Activated effector memory CD4-positive, alpha-beta T cell treated with anti-CD3 and anti-CD28 coated beads, Interleukin-2, amount 50 U/mL, for 16 hours (primary cell): ENCODE measurements at places on chromosomes 11 and 22.

DNA sequence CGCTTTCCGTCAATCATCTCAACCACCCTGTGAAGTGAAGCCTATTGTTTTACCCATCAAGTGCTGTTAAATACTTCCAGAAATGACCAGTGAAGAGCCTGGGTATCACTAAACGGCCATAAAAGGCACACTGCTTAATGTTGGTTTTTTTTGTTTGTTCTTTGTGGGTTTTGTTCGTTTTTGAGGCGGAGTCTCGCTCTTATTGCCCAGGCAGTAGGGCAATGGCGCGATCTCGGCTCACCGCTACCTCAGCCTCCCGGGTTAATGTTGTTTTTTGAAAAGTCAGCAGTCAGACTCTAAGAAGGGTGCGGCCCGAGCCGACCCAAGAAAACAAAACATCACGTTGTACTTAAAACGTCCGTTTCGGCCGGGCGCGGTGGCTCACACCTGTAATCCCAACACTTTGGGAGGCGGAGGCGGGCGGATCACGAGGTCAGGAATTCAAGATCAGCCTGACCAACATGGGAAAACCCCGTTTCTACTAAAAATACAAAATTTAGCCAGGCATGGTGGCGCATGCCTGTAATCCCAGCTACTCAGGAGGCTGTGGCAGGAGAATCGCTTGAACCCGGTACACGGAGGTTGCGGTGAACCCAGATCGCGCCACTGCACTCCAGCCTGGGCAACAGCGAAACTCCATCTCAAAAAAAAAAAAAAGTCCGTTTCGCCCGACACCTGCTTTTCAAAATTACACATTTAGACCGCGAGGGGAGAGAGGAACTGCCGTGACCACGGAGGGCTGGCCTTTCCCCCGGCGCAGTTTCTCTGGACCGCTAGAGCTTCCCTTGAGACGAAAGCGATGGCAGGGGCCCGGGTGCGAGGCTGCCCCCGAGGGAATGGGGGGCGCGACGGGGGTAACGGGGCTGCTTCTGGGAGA, 714 bp downstream of the CD59 start:
- peak; percentile 81 for DNase-seq

GRCh38 chr11:64275031-64275800, 9.2 kb downstream of the BAD start:
- DNase-seq, result no peak

- DNase-seq, result no peak
Measured at GRCh38 chr11:16280256-16280682, 76.1 kb downstream of the SOX6 start.

GRCh38 chr22:19728836-19729235, 5.5 kb downstream of the GP1BB start:
- no peak for DNase-seq

DNA sequence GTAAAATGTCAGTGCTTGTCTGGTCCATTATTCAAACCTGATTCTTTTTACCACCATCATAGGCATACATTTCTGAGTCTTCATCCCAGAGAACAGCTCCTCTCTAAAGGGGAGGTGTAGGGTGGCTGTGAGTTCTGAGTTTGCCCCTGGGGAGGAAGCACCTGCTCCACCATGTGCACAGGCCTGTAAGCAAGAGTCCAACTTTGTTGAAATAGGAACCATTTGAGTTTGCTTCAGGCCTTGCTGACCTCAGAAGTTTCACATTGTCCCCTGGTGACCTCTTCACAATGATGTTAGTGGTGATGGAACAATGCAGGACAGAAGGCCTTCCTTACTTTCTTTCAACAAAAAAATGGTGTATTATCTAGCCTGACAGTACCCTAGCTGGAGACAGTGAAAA, 54.6 kb upstream of the TOP3B start:
- DNase-seq, result no peak

- no peak for DNase-seq
Measured at GRCh38 chr11:134452838-134453155, 40.8 kb upstream of the B3GAT1 start.

- no peak for DNase-seq
Measured at GRCh38 chr11:64382586-64382985, 23.6 kb downstream of the RPS6KA4 start.

DNA sequence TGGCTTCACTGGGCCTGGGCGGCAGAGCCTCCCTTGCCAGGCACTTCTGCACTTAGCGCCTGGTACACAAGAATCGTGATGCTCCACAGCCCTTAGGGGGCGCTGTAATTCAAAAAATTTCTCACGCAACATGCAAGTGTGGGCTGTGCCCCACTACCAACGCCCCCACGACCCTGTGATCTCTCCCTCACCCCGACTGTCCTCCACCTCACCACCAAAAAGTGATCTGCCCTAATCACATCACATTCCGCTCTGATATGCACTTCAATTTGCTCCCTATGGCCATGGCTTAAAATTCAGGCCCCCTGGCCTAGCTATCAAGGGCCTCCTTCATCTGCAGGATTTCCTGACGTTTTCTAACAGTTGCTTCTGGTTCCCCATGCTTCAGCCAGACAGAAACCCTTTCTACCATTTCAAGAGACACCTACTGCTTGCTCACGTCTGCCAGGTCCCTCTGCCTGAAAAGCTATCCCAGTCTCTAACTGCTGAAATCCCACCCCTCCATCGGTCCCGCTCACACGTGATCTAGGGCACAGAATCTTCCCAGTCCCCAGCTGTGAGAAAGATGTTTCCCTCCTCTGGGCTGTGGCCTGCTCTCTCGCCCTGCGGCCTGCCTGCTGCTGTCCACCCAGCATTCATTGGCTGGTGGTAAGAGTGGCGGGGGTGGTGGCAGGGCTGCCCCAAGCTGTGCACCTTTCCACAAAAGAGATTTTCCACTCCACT, 27.9 kb upstream of the LRRC32 start:
- no peak for DNase-seq

DNA sequence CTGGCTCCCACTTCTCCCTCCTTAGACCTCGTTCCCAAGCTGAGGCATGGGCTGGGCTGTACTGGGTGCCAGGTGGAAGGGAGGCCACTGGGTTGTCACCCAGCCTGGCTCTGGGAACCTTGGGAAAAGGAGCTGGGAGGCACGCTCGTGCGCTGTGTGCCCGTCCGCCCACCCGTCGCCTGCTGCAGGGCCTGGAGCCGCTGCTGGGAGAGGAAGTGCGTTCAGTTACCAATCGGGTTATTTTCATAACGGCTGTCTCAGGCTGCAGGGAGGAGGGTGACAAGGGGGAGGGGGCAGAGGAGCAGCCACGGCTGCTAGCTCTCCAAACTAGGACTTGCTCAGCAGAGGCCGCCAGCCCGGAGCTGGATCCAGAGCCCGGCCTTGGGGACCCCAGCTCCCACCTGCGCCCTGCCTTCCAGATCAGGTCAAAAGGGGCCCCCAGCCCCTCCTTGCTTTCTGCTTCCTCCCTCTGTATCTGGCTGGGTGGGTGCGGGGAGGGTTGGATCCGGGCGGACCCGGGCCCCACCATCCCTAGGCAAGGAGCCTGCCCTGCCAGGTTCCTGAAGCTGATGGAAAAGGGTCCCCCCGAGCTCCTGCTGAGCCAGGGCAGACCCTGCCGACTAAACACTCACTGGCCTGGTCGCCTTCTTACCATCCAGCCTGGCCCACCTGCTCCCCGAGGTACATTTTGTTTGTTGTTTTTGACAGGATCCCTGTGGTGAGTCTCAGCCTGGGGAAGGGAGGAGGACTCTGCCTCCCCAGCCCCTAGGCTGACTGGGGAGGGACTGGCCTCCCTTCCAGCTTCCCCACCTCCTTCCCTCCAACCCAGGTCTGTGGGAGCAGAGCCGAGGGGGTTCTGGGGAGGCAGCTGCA, 14.3 kb downstream of the DGKZ start:
- DNase-seq, result peak; percentile 85

- DNase-seq, result no peak
Measured at GRCh38 chr11:94740083-94741021, 27.8 kb upstream of the AMOTL1 start.

- DNase-seq, result no peak
Measured at GRCh38 chr22:35464399-35464798, 64.5 kb downstream of the MCM5 start.

DNA sequence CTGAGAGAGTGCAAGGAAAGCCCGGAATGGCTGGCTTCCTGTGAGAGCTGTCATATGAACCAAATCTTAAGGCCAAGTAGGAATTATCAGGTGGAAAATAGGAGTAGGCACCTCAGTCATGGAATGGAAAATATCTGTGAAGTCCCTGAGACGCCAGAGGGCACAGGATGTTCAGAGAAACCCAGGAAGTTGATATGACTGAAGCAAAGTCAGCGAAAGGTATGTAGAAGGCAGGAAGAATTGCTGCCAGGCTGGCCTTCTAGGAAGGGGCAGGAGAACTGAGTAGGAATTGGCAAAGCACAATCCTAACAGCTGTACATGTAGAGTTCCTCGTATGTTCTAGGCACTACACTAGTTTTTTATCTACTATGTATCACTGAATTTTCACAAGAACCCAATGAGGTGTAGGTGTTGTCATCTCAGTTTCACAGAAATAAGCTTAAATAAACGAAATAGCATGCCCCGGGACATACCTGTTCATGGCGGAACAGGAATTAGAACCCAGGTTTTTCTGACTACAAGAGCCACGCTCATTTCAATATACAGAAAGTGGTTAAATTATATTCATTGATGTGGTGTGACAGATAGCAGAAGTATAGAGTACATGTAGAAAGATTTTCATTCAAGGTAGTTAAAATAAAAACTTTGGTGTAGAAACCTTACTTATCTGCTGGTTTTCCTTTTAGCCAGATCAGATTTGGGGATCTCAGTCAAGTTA, 17.0 kb downstream of the HMGXB4 start:
- peak; percentile 62 for DNase-seq

DNA sequence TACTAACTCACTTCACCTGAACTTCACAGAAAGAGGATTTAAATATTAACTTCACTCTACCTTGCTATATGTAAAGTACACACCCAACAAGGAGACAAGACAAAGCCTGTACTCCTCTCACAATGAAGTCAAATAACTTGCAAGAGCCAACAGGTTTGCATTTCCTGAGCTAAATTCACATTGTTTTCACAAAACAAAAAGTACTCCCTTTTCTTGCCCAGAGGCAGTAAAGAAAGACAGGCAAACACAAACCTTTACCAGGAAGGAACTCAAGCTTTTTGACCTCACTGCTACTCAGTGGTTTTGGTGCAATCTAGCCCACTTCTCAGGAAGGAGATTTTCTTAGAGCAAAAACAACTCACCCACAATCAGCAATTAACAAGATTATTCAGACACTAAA, 15.7 kb downstream of the USP28 start:
- DNase-seq, result no peak

DNA sequence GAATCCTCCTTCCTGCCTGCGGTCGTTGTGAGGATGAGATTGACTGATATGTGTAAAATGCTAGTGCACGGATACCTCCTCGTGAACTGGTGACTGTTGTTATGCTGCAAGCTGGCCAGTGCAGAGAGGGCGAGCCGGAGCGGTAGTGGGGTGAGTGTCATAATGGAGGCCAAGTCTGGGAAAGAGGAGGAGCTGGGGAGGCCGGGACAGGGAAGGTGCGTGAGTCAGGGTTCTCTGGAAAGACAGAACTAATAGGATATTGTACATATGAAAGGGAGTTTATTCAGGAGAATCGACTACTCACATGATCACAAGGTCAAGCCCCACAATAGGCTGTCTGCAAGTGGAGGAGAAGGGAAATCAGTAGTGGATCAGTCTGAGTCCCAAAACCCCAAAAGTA, 56.8 kb upstream of the FADD start:
- no peak for DNase-seq
